ENCODE measurements at places on chromosomes 2 and 18.

DNA sequence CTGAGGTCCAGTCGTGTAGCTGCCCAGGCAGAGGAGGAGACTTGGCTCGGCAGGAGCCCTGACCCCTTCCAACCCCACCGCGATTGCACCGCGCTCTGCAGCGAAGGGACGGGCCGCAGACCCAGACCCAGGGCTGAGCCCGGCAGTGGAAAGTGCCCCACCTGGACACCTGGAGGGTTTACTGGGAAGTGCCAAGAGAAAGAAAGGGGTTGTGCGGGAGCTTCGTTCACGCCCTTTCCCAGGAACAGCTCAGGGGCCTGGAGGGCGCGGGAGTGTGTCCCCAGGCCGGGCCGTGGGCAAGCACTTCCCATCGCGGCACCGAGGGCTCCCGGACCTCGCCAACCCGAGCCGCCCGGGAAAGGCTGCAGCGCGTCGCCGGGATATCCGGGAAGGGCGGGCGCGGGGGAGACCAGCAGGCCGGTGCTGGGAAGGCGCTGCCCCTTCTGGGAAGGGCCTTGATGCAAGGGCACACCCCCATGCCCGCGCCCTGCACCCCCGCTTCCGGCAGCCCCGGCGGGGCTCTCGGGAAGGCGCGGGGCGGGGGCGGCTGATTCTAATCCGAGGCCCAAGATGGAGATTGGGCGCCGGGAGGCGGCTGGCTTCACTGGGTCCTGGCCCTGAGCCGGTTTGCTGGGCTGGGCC is 36.1 kb upstream of the MRPL33 start:
- DNase-seq = no peak

GRCh38 chr2:239550357-239550756 is 149.5 kb upstream of the HDAC4 start:
- no peak for DNase-seq

DNA sequence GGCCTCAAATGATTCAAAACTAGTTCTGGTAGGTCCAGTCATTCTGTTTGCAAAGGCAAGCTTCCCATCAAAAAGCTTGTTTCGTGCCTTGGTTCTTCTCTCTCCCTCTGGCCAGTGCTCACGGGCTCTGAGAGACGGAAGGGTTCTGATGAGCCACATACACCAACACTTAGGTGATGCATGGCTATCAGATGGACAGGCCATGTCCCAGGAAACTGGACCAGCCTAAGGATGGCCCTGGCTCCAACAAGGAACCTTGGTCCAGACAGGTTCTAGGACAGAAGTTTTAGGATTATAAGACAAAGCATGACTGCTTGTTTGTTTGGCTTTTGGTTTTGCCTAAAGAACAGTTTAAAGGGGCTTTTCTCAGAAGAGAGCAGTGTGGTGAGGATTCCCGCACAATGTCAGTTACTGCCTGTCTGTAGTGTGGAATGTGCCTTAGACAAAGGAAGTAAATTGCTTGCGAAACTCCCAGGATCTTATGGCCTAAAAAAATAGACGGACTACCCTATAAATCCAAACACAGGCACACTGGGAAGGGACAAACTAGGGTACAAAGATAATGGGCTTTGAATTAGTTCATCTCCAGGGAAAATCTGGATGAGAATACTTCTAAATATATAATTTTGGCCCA is 10.3 kb downstream of the CYP1B1 start:
- DNase-seq = no peak

DNA sequence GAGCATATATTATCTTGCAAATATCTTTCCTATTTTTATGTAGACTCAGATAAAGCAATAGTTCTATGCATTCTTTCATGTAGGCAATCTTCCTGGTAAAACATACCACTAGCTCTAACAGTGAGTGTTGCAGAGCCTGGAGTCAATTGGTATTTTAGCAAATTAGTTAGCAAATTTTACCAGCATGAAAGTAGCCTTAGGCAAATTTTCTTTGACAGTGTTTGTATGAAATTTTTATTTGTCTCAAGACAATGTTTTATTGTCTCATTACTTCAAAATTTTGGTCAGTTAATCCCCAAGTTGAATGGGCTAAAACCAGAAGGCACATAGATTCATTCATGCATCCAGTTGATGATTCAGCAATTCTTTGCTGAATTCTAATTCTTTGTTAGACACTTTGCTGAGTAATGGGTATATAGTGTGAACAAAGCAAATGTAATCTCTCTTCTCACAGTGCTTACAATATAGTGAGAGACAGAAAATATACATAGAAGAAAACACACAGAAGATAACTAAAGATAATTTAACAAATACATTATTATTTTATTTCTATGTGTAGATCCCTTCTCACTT is 27.1 kb downstream of the SLC38A11 start:
- DNase-seq = no peak

DNA sequence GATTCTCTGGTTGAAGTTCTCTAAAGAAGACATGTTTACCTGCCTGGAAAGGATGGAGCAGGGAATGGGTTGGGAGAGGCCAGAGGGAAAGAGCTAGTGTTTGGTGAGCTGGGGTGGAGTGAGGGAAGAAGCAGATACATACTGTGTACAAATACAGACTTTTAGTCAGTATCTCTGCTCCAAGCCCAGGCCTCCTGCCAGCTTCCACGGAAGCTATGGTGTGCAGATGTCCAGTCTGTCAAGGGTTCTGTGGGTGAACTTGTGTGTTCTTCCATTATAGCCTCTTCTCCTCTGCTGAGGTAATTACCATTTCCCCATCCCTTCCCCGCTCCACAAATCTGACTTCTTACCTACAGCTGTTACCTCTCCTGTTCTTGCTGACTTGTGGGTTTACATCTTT is 208.6 kb downstream of the HRH4 start:
- no peak for DNase-seq

GRCh38 chr2:136149011-136149410 is 31.1 kb upstream of the CXCR4 start:
- no peak for DNase-seq

- no peak for DNase-seq
Observed at GRCh38 chr2:135962366-135963123, 22.9 kb downstream of the DARS1 start.

GRCh38 chr2:177161741-177162460 is 50.7 kb upstream of the HNRNPA3 start:
- peak; percentile 5 for DNase-seq

DNA sequence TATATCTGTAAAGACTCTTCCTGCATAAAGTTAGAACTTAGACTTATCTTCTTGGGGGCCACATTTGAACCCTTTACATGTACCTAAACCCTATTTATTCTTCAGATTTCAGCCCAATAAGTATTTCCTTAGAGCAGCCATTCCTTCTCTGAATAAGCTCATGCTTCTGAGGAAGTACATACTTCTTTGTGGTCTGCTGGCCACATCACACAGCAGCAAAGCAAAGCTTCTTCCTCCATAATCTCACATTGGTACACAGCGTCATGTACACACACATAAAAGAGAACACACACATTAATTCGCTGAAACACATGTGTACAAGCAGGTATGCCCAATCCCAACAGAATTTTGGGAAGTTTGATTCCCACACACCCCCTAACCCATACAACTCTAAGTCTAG is 331.0 kb downstream of the CDH2 start:
- DNase-seq = no peak

- DNase-seq = peak; percentile 8
Observed at GRCh38 chr2:182870227-182870626, 3.8 kb upstream of the FRZB start.

DNA sequence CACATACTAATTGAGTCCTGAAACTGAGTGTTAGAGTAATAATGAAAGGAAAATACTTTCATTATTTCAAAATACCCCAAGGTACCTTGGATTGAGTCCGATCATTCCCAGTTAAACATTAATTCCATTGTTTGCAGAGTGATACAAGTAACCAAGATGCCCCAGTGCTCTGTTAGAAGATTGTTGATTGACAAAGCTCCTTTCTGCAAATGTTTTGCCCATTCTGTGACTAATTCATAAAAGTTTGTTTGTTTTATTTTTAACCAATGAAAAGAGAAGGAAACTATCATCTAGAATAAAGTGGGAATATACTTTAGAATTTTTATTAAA is 124.0 kb downstream of the GULP1 start:
- DNase-seq = no peak

DNA sequence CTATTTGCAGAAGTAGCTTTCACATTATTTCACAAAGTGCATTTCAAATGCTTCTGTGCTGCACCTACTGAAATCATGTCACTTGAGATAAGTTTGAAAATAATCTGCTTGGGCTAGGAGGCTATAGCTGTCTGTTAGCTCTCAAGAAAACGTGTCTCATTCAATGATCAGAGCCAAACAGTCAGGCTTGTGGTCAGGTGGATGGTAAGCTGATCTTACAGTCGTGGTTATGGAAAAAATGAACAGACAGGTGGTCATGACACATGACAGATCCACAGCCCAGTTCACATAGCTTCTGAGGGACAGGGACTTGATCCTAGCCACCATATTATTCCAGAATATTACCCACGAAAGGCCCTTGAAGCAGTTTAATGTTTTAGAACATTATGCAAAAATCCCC is 26.5 kb upstream of the RFX8 start:
- no peak for DNase-seq

GRCh38 chr2:226868331-226869162 is 32.7 kb downstream of the RHBDD1 start:
- DNase-seq = no peak

- peak; percentile 8 for DNase-seq
Observed at GRCh38 chr2:39511219-39511604, 74.1 kb upstream of the MAP4K3 start.

- no peak for DNase-seq
Observed at GRCh38 chr2:235031686-235032373, 80.0 kb downstream of the SH3BP4 start.

GRCh38 chr2:236117401-236117800 is 50.8 kb downstream of the GBX2 start:
- no peak for DNase-seq

DNA sequence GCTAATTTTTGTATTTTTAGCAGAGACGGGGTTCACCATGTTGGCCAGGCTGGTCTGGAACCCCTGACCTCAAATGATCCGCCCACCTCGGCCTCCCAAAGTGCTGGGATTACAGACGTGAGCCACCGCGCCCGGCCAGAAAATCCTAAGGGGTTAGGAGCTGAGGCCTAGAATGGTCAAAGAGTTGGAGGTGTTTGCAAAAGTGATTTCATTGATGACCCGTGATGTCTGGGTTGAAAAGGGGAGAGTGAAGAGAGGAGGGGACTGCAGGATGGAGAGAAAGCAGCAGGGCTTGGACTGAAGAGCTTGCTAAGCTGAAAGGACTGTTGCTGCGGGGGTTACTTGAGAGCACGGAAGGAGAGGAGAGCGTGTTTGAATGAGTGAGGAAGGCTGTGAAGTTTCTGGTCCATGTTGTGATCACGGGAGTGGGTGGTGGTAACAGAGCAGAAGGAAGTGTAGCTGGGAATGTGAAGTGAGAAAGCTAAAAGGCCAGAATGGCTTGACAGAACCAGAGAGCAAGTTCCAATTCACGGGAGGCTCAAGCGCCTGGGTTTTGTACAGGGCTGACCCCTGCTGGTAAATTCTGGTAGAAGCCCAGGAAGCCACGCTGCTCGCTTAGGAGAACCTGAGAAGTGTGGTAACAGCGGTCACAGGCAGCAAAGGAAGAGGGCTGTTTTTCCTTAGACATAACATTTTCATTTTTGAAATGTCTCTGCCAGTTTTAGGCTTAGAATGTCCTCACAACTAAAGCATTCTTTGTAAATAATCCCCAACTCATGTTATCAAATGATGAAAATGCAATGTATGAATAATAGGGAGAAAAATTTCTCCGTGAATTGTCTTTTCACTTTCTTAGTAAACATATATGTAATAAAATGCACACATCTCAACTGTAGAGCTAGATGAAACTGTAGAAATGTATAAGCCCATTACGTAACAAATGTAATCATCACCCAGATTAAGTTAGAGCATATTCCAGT is 40.5 kb upstream of the ACTR2 start:
- DNase-seq = peak; percentile 2

DNA sequence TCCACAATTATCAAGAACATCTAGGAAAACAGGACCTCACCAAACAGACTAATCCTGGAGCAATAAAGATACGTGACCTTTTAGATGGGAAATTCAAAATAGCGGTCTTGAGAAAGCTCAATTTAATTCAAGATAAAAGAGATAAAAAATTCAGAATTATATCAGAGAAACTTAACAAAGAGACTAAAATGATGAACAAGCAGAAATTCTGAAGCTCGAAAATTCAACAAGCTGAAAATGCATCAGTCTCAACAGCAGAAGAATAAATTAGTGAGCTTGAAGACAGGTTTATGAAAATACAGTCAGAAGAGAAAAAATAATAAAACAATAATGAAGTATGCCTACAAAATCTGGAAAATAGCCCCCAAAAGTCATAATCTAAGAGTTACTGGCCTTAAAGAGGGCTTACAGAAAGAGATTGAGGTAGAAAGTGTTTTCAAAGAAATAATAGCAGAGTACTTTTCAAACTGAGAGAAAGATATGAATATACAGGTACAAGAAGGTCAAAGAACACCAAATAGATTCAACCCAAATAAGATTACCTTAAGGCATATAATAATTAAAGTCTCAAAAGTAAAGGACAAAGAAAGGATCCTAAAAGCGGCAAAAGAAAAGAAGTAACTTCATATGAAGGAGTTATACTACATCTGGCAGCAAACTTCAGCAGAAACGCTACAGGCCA is 13.2 kb downstream of the ORC4 start:
- DNase-seq = no peak

DNA sequence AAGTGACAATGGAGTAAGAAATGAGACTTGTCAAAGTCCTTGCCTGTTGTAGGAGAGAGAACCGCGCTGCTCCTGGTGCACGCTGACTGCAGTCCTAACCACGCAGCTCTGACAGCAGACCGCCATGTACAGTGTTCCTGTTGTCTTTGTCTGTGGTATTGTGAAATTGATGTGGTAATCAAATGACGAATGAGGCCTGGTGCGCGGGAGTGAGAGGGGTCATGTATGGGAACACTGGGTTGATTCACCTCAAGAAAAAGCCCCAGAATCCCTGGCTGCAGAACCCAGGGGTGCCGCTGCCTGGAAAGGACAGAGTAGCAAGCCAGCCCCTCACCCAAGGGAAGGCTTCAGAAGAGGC is 64.0 kb downstream of the INPP4A start:
- DNase-seq = no peak

GRCh38 chr18:24443870-24444269 is 16.6 kb upstream of the HRH4 start:
- no peak for DNase-seq

GRCh38 chr2:190636361-190636760 is 12.5 kb upstream of the NAB1 start:
- DNase-seq = no peak

GRCh38 chr2:38098421-38099098 is 22.6 kb upstream of the CYP1B1 start:
- no peak for DNase-seq

DNA sequence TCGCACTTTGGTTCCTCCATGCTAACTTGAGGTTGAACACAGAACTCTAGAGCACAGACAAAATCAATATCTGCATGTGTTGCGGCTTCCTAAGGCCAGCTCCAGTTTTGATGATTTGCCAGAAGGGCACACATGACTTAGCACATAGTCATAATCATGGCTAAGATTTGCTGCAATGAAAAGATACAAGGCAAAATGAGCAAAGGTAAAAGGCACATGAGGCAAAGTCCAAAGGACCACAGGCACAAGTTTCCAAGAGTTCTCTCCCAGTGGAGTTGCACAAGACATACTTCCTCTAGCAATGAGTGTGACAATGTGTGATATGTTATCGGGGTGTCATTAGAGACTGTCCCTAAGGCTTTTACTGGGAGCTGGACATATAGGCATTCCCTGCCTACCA is 24.2 kb upstream of the CXXC1 start:
- DNase-seq = no peak

GRCh38 chr2:167215595-167215994 is 327.3 kb downstream of the XIRP2 start:
- no peak for DNase-seq

Measured in NCI-H1092 treated with DMSO at 0.1 percent for 48 hours (cell line).